Hematopoietic multipotent progenitor cell treated with erythropoietin and hydrocortisone succinate and interleukin-3 and kit ligand, for 4 days (in vitro differentiated cells): ENCODE measurements at places on chromosomes 12 and 14.

DNA sequence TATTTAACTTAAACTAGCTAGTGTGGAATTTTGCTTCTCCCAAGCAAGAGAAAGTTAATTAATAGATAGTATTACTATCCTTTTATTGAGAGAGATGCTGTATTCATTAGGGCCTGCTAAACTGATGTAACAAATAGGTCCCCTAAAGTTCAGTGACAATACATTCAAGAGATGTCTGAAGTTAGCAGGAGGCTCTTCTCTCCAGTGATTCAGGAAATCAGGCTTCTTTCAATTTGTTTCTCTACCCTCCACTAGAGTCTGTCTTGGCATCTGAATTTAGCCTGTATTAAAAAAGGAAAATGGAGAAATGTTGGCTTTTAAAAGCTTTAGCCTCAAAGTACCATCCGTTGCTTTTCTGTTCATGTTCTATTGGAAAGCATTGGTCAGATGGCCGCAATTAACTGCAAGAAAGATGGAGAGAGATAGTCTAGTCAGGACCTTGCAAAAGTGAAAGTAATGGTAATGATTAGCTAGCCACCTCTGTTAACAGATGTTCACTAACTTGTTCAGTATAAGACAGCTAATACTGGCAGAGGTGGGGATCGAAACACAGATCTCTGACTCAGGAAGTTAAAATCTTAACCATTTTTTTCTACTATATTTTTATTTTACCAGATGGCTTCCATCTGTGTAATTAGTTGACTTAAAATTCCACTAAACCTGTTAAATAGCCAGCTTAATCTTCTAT, 786.8 kb downstream of the TMTC2 start:
- DNase-seq: no peak

- no peak for DNase-seq
These were observed 39.2 kb upstream of the P2RX7 start for GRCh38 chr12:121093487-121093891.

- DNase-seq: no peak
These were observed 441.4 kb downstream of the EGLN3 start for GRCh38 chr14:33509454-33509853.

DNA sequence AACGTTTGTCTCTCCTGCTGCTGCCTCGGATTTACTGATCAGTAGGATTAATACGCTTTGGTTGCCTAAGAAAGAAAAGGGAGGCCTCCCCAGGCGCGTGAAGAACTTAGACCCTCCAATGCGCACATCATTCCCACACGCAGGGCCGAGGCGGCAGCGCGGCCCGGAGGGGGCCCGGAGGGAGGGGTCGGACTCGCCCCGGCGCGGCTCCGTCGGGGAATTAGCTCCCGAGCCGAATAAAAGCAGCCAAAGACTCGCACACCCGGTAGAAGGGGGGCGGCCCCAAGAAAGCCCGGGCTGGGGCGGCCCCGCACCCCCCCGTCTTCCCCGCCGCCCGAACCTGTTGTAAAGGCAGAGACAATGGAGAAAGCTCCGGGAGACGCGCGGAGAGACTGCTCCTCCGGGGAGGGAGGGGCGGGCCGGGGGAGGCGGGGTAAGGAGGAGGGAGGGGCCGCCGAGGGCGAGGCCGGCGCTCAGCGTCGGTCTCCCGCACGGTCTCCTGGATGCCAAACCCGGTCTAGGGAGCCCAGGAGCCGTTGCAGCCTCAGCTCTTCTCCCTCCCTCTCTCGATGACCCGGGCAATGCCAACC, at the start of gene NELL2:
Gene NELL2, minus strand, starts transcription at position 362 of the 590 bp plus-strand sequence. CDS start 446 bp downstream, outside the sequence.
- peak; percentile 37 for DNase-seq

DNA sequence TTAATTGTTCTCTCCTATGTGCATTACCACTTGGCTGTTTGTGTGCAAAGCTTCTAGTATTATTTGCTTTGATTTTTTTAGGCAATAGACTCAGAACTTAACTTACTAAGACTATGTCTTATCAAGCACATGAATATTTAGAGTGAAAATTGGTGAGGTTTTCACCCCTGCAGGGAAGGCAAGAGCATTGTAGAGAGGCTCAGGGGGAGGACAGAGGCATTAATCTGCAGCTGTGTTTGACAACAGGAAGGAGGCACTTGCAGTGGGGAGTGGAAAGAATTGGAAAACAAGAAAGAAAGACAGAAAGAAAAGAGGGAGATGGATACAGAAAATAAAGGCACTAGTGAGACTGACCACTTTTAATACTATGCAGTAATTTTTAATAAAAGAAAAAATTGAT, 431.6 kb downstream of the PDZRN4 start:
- DNase-seq: no peak

DNA sequence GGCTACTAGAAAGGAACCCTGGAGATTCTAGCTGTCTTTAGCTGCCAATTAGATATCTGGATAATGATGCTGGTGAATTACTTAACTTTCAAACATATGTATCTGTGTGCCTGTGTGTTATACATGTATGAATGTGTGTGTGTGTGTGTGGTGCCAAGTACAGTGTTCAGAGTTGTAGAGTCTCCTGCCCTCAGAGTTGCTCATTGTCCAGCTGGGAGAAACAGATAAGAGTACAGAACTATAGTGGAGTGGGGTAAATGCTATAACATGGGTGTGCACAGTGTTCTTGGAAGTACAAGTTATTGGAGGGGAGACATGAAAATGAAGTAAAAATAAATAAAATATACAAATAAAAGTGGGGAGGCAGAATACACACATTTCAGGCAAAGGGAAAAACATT, 23.6 kb upstream of the ADAM20 start:
- peak; percentile 73 for DNase-seq

- DNase-seq: peak; percentile 51
These were observed 169.6 kb downstream of the C12orf42 start for GRCh38 chr12:103326190-103326589.

DNA sequence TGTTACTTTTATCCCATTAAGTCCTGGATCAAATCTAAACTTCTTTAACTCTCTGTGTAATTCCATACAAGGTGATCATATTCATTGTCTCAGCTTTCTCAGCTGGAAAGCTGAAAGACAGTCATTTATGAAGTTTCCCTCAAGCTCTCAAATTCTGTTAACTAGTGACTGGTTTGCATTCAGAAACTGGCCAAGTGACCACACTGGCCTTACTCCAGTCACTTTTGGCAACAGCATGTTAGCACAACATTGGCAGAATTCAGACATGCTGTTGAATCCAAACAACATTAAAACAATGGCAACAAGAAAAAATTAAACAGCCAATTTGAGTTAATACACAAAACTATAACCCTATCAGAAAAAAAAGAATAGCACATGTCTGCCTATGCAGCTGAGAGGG, 343.3 kb downstream of the MDGA2 start:
- DNase-seq: no peak

DNA sequence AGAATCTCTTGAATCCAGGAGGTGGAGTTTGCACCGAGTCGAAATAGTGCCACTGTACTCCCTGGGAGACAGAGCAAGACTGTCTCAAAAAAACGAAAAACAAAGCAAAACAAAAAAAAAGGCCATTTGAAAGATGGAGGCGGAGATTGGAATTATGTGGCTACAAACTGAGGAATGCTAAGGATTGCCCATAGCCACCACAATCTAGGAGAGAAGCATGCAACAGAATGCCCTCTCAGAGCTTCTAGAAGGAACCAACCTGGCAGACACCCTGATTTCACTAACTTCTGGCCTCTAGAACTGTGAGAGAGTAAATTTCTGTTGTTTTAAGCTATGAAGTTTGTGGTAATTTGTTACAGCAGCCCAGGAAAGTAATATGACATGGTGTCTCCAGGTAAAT, 50.1 kb upstream of the LIMA1 start:
- DNase-seq: no peak

- DNase-seq: no peak
These were observed 88.1 kb downstream of the DNAI7 start for GRCh38 chr12:25106818-25107217.

DNA sequence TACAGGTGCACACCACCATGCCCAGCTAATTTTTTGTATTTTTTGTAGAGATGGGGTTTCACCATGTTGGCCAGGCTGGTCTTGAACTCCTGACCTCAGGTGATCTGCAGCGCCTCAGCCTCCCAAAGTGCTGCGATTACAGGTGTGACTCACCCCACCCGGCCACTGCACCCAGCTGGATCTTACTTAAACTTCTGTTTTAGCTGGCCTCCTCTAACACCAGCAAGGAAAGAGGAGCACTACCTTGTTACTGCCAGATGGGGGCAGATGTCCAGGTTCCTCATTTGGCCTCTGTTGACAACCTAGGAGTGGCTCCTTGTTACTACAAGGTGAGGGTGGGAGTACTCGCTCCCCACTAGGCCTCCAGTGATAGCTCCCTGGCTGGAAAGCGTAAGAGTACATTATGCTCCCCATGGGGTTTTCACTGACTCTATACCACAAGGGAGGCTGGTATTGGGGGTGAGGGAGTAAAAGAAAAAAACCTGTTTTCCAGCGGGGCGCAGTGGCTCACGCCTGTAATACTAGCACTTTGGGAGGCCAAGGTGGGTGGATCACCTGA, 13.2 kb upstream of the ARF6 start:
- peak; percentile 90 for DNase-seq

GRCh38 chr14:75051556-75051899, 261 bp upstream of the MLH3 start:
- DNase-seq: no peak

GRCh38 chr12:29039013-29039412, 110.1 kb upstream of the FAR2 start:
- DNase-seq: no peak

GRCh38 chr14:106062502-106063272, 536.3 kb downstream of the TMEM121 start:
- DNase-seq: peak; percentile 46

DNA sequence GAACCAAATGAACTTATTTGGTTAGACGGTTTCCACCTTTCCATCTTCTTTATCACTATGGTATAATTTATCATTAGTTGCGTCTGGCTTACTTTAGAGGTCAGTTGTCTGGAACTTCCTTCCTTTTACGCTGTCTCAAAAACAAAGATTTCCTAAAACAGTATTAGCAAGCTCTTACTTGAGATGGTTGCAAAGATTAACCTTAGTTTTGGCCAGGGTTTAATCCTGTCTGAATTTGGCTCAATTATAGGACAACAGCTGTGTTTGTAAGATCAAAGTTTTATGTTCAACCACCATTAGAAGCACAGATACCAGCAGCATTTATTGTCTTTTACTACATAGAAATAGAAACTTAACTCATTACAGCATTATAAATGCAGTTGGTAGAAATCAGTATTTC, 7.9 kb upstream of the WASHC3 start:
- no peak for DNase-seq

- no peak for DNase-seq
These were observed 269.9 kb downstream of the CACNA1C start for GRCh38 chr12:2322554-2323120.

DNA sequence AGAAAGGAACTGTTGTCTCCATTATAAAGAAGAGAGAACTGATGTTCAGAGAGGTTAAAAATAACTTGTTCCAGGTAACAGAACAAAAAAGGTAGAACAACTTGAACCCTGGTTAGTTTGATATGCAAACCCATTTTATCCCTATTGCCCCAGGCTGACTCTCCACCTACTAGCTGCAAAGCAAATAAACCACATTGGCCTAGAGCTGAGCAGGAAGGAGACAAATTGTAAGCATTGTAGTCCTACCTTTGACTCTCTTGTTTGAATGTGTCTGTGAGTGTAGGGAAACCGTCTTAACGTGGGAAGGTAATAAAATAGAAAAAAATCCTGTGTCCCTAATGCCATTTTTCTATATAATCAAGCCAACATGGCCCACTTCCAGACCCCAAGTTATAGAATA, 126.4 kb downstream of the CCER1 start:
- DNase-seq: no peak

DNA sequence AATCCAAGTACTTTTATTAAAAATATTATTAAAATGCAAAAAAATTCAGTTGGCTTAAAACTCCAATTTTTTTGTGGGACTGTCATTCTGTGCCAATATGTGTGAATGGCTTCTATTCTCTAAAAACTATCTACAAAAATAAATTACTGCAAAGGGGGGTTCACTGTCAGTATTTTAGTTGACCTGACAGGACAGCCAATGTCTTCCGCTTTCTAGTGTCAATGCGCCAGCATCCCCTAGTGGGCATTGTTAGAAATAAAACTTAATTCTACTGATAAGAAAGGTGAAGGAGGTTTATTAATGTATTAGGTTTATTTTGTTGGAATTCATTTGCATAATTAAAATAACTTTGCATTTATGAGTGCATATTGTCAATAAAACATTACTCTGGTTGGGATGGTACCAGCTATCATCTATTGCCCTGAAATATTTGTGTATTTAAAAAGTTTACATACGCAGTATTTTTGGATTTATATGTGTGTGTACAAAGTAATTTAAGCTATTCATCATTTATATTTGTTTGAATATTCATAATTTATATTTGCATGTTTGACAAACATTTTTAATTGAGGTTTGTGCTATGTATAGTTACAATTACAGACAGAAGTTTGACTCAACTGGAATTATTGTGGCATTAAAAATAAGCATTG, 527.2 kb downstream of the FLRT2 start:
- DNase-seq: peak; percentile 72

- DNase-seq: no peak
These were observed 215.8 kb downstream of the PCNX1 start for GRCh38 chr14:71122866-71123565.

DNA sequence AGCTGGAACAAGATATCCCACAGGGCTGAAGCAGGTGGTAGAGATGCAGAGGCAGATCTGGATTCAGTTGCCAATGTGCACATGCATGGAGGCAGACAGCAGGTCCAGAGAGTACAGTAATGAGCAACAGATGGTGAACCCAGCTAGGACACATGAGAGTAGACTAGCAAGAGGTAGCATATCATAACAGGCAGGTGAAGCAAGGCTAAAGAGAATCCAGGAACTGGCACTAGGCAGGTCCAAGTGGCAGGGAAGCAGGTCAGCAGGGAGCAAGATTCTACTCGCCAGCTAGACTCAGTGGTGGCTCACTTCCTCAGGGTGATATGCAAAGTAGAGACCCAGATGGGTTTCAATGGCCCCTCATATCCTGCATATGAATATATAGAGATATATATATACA, 15.3 kb upstream of the MYF6 start:
- DNase-seq: no peak

- no peak for DNase-seq
These were observed 69.2 kb upstream of the ARHGAP5 start for GRCh38 chr14:32007755-32008362.

DNA sequence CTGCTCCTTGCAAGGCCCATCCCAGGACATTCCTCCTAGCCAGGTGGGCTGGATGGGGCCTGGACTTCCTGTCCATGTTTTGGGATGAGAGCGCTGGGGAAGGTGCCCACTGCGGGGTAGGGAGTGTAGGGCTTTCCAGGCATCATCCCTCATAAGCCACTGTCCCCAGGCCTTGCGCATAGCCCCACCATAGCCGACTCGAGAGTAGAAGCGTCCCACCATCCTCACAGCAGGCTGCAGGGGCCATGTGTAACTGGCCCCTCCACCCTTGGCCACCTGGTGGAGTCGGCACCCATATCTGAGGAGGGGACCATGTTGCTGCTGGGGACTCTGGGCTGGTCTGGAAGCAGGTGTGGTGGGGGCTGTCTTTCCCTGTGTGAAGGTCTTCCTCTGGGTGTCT, 30.5 kb downstream of the SH2B3 start:
- DNase-seq: peak; percentile 12
